ENCODE measurements at places on chromosomes 2 and 18.

DNA sequence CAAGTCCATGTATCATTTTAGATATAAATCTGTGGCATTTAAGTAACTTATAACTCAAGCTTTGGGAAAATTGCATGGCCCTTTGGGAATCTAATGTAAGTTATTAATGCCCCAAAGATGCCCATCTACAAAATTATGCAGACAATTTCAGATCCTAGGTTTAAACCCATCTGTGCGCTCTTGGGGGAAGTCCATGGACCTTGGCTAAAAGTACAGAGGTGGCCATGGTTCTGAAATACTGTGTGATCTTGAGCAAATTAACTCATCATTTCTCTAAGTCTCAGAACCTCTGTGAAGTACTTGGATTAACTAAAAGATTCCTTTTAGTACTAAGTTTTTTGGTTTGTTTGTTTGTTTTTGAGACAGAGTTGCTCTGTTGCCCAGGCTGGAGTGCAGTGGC lies 19.5 kb downstream of the INPP1 start:
- DNase-seq = no peak

- DNase-seq = no peak
Observed at GRCh38 chr2:235535423-235536130, 41.7 kb downstream of the AGAP1 start.

- DNase-seq = no peak
Observed at GRCh38 chr2:1816414-1816911, 72.1 kb upstream of the PXDN start.

GRCh38 chr2:140349695-140350094 lies 1569.5 kb upstream of the NXPH2 start:
- DNase-seq = no peak

DNA sequence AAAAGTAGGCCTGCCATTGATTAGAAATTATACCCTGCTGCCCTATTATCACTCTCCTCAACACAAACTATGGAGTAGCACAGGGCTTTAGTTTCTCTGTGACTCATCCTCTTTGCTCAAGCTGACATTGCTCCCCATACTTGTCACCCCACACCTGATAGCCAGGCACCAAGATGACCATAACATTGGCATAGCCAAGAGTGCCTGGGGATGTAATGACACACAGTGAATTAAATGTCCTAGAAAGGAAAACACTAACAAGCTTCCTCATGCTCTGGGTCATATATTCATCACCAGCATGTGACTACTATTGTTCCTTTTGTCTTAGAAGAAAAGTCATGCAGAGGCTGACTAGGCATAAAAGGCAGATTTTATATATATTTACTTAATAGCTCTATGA lies 137.8 kb upstream of the RND3 start:
- DNase-seq = no peak

GRCh38 chr2:32863326-32863725 lies 83.4 kb upstream of the LTBP1 start:
- no peak for DNase-seq

- DNase-seq = no peak
Observed at GRCh38 chr18:77677536-77677935, 427.9 kb downstream of the GALR1 start.

- DNase-seq = no peak
Observed at GRCh38 chr2:178266445-178266844, 72.1 kb downstream of the OSBPL6 start.

- DNase-seq = no peak
Observed at GRCh38 chr2:25649786-25650185, 23.6 kb downstream of the DTNB start.

DNA sequence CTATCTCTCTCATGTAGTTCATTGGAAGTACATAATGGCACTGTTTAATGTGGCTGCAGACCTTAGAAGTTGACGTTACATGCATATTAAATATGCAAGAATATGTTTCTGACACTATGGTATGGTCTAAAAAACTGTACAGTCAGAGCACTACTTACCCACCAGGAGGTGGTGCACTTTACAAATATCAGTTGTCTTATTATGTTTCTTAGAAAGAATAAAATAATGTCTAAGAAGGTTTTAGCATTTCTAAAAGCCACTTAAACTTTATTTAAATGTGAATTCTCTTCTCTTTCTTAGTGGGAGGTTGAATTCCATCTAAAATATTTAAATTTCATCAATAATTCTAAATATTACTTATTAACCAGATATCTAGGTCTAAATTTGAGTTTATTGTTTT lies 4.3 kb downstream of the TMEFF2 start:
- no peak for DNase-seq

DNA sequence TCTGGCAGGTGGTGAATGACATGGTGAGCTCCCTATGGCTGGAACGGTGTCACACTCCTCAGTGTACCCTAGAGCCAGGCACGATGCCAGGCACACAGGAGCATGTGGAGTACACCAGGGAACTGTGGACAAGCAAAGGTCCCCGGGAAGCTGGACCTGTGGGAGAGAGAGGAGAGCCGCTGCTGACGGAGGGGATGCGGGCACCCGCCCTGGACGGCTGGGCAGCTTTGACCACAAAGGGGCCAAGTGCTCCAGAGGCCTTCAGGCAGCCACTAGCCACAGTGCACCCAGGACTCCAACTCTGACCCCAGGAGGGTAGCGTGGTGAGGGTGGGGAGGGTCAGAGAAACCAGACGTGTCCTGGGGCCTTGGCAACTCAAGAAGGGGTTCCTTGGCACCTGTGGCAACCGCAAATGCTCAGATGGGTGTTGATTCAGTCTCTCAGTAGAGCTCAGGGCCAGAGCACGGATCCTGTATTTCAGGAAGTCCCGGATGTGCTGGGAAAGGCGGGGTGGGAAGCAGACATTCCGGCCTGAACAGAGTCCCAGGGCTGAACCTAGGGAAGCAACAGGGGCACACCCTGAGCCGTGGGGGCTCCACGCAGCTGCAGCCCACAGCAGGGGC lies 2.3 kb upstream of the MAB21L4 start:
- DNase-seq = no peak

GRCh38 chr2:67798541-67799160 lies 264.2 kb downstream of the C1D start:
- no peak for DNase-seq

GRCh38 chr18:48200631-48201336 lies 208.4 kb downstream of the ZBTB7C start:
- DNase-seq = no peak

GRCh38 chr2:45918463-45919159 lies 267.1 kb downstream of the PRKCE start:
- no peak for DNase-seq

GRCh38 chr2:227570615-227571014 lies 28.1 kb upstream of the SCYGR2 start:
- no peak for DNase-seq

GRCh38 chr18:38305961-38306360 lies 740.4 kb upstream of the CELF4 start:
- DNase-seq = no peak

- no peak for DNase-seq
Observed at GRCh38 chr2:94996305-94997100, 29.0 kb upstream of the MAL start.

DNA sequence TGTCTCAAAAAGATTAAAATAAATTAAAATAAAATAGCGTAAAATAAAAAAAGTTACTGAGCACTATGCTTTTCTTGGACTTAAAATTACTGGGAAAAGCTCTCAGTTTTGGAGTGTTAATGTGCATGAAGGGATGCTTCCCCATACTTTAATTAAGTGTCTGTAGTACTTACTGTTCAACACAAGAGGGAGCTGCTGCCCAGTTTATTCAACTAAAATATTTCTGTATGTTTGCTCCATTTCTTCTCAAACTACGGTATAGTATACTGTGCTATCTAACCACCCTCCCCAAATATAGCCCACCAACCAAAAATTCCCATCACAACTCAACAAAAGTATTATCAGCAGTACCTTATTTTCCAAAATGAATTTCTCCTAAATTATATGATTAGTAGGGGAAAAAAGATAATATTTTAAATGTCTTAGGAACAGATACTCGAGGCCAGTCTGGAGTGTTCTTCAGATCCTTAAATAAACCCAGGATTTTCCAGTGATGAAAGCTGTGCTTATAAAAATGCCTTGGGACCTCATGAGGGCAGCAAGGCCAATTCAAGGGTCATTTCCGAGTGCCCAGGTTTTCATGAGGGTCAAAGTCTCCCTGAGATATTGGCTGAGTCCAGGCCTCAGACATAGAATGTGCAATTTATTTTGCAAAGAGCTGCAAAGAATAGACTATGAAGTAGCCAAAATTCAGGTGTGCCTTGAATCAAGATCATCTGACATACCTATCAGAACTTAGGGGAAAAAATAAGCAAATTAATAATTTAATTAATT lies 64.1 kb downstream of the CHRNA1 start:
- no peak for DNase-seq

DNA sequence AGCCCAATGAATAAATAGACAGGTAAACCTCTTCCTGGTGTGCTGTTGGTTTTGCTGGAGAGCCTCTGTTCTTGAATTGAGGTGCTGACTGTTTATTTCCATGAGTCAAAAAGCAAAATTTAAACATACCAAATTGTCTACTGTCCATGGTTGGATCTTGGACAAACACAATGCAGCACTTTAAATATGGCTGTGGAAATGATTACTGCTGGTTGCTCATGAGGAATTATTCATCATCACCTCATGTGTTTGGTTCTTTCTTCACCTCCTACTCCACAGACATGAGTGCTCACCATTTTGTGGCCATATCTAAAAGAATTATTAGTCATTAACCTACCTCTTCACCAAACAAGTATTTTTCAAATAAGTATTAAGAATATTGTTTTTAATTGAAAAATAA lies 85.3 kb upstream of the GALNT5 start:
- DNase-seq = no peak

DNA sequence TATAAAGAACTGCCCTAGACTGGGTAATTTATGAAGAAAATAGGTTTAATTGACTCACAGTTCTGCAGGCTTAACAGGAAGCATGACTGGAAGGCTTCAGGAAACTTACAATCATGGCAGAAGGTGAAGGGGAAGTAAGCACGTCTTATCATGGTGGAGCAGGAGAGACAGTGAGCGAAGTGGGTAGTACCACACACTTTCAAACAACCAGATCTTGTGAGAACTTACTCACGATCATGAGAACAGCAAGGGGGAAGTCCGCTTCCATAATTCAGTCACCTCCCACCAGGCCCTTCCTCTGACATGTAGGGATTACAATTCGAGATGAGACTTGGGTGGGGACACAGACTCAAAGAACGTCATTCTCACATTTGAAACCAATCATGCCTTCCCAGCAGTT lies 260.1 kb upstream of the FAM98A start:
- no peak for DNase-seq

DNA sequence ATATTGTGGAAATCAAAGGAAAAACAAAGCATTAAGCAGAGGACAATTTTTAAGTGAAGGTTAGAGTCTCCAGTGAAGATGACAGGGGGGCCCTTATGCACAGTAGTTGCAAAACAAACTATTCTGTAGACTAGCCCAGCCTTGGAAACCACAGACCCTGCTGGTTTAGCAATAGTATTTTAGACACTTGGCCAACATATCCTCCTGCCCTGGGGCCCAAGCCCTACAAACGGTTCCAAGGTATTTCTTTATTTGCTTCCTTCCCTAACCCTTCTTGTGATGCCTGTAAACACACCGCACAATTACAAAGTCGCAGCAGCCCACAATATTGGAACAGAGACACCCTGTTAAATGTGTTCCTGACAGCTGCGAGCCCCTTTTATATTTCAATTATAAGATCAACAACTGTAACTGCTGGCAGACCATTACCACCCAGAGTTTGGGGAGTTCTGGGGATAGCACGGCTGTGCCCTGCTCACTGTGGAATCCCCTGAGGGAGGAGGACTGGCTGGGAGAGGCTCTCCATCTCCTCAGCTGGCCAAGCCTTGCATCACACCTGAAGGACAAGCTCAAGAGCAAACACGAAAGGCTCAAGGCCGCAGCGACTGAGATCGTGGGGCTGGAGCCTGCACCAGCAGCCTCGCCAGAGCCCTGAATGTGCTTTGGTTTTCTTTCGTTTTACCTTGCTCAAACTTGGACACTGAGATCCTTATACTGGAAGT lies 282.2 kb upstream of the ATP5MC3 start:
- no peak for DNase-seq

DNA sequence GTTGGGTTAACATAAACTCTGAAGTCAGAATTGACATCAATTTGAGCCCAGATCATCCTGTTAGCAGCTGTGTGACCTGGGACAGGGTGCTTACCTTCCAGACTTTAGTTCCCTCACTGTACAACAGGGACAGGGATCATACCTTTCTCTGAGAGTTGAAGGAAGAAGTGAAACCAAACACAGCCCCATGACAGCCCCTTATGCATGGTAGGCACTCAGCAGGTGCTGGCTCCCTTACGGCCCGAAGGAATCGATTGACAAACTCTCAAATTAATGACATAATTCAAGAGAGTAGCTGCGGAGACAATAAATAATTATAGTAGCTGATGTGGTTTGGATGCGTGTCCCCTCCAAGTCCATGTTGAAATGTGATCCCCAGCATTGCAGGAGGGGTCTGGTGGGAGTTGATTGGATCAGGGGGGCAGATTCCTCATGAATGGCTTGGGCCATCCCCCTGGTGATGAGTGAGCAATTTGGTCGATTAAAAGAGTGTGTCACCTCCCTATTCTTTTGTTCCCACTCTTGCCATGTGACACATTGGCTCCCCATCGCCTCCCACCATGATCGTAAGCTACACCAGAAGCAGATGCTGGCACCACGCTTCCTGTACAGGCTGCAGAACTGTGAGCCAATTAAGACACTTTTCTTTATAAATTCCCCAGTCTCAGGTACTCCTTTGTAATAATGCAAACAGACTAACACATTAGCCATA lies 72.4 kb downstream of the ODC1 start:
- DNase-seq = no peak

DNA sequence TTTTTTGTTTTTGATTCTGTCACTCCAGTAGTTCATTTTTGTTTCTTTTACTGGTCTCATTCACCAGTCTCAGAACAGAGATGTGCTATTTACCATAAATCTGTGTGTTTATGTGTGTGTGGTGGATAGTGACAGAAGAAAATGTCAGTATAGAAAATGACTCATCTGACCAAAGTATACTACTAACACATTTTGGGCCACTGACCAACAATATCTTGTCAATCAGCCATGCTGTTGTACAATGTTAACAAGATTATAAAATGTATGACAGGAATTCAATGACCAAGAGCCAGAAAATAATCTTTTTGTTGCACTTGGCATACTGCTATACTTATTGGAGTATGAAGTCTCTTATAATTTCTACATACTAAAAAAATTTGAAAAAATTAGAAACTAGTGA lies 1081.4 kb upstream of the NRXN1 start:
- no peak for DNase-seq

GRCh38 chr2:122955776-122956175 lies 1069.3 kb upstream of the CNTNAP5 start:
- no peak for DNase-seq

DNA sequence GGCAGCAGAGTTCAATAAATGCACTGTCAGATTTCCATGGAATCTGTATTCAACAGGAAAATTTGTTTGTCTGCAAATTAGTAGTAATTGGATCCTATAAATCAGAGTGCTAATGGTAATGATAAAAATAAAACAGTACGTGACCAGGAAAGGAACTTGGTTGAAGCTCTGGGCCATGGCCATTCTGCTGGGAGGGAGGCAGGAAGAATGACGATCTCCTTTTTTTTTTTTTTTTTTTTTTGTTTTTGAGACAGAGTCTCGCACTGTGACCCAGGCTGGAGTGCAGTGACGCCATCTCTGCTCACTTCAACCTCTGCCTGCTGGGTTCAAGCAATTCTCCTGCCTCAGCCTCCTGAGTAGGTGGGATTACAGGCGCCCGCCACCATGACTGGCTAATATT lies 94.8 kb upstream of the SEC11C start:
- DNase-seq = no peak

Measured in BE2C (cell line).